T47D (cell line): ENCODE measurements at places on chromosomes 7 and 10.
A peak's percentile ranks its signal among the peaks of the same experiment; 100 is the strongest.

GRCh38 chr7:37336259-37336658 is 112.4 kb downstream of the ELMO1 start:
- DNase-seq: no peak

DNA sequence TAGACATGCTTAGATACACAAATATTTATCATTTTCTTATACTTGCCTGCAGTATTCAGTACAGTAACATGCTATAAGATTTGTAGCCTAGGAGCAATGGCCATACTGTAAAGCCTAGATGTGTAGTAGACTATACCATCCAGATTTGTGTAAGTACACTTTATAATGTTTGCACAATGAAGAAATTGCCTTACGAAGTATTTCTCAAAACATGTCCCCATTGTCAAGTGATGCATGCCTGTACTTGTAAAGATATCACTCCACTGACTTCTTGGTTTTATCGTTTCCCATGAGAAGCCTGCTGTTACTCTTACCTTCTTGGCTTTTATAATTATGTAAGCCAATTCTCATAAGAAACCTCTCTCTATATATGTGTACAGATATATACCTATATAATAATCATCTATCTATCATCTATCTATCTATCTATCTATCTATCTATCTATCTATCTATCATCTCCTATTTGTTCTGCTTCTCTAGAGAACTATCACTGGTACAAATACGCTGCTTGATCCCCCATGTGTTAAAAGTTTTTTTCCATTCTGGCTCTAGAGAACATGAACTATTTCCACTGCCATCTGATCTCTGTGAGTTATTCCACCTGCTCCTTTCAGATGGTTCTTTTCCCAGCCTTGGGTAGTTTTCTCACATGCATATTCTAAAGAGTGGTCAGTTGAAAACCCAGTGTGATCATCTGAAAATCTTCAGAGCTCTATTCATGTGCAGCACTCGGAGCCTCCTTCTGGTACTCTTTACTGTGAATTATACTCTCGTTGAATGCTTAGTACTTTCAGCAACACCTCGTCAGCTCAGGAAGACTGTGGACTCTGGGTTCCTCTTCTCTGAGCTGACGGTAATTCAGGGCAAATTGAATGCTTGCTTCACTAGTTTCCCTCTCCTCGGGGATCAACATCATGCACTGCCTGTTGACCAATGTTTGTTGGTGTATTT is 14.5 kb upstream of the VCL start:
- no peak for DNase-seq

DNA sequence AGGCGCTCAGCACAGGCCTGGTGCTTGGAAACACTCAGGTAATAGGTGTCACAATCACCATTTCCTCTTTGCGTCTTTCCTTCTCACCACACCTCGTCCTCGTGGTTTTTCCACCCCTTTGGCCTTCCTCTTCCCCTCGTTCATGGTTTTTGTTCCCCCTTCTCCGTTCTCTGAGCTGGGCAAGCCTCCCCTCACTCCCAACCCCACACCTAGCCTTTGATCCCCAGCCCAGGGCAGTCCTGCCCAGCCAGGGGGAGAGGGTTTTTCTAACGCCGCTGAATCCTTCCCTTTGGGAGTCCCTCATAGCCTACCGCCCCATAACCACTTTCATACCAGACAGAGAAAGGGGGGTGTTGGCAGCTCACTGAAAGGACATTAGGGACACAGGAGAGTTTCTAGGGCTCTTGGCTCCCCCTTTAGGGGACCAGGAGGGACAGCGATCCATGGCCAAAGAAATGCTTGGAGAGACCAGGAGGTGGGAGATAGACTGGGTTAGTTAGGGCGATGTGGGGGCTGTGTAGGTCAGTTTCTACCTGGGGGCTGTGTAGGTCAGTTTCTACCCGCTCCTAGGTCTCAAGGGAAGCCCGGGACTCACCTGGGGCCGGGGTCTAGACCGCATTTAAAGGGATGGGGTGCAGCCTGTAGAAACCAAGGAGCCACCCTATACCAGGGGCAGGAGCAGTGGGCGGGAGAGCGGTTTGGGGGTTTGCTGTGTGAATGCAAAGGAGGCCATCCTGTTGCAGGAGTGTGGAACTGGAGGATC is 1.4 kb downstream of the EPHB4 start:
- DNase-seq: no peak

GRCh38 chr10:113978802-113979201 is 64.9 kb upstream of the ADRB1 start:
- no peak for DNase-seq

DNA sequence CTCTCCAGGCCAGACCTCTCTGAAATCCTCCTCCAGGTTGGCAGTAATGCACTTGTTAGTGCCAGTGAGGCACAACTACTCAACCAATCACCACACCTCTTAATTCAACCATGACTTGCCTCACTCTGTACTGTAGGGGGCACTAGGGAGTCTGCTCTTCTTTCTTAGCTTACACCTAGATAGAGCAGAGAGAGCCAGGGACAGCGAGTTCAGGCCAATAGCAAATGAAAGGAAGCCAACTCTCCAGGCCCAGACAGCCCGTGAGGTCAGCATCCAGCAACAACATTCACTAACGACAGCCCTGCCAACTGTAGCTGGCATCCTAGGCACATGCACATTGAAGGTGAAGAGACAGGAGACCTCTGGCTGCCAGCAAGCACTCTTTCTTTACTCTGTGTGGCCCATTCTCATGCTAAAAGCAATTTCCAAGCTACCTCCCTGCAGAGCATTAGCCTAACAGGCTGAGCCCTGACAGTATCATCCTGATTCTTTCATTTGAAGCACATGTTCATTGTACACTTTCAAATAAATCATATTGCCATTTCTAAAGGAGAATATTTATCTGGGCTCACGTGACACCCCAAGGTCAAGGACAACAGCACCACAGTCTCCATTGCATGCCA is 136.3 kb downstream of the DPY19L1 start:
- peak; percentile 10 for DNase-seq

- DNase-seq: no peak
Observed at GRCh38 chr10:117221156-117221711, 19.7 kb upstream of the SLC18A2 start.

DNA sequence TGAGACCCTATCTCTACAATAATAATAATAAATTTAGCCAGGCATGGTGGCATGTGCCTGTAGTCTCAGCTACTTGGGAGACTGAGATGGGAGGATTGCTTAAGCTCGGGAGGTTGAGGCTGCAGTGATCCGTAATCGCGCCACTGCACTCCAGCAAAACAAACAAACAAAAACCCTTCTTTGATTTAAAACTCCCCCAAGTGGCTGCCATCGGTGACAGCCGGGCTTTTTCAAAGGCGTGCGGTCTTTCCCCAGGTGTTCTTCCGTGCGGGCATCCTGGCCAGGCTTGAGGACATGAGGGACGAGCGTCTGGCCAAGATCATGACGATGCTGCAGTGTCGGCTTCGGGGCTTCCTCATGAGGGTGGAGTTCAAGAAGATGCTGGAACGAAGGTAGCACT is 1.9 kb upstream of the MYH16 start:
- DNase-seq: peak; percentile 44

GRCh38 chr7:13231216-13231615 is 543.8 kb downstream of the ARL4A start:
- no peak for DNase-seq

DNA sequence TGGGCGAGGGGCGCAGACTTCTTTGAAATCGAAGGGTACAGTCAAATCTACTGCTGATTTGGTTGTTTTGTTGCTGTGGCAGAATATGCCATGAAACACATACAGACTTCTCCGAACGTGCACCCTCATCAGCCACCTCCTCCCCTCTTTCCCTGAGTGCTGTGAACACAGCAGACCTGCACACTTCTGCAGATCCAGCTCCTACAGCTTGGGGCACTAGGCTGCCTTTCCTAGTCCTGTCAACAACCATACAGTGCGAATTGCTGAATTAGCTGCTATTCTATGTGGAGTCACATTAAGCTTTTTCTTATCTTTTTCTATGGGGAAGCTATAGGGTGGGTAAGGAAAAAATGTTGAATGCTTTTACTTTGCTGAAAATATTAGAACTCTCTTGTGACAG is 57.5 kb downstream of the COL17A1 start:
- peak; percentile 13 for DNase-seq

- no peak for DNase-seq
Observed at GRCh38 chr10:132207536-132208461, 21.1 kb downstream of the DPYSL4 start.

DNA sequence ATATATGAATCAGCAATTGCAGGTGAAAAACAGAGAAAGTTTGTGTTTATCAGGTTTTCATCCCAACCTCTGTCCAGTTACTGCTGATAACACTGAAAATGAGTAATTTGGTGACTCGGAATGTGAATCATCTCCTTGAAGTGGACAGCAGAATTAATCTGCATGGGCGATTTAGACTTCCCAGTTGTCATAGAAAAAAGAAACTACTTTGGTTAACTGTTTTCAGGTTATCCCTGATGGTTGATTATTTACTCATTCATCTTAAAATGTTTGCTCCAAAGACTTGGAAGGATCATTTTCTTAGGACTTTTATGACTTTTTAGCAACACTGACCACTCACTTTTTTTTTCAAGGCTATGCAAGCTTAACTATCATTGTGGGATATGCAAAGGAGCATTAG is 504.1 kb upstream of the ANKRD30A start:
- DNase-seq: no peak

DNA sequence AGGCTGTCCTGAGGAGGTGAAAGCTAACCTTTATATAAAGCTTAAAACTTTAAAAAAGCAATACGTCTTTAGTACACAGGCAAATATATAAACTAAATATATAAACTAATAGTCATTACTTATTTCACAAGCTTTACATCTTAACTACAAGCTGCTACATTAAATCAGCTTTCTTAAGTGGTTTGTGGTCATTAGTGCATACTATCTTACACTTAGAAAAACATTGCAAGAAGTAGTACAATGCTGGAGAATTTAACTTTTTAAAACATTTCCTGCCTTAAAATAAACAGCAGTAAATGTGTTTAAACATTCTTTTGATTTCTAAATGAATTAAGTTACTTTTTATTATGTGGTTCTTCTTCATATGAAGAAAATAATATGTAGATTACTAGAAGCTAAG is 36.3 kb downstream of the MET start:
- no peak for DNase-seq

GRCh38 chr7:84497873-84498272 is 303.3 kb upstream of the SEMA3A start:
- no peak for DNase-seq

GRCh38 chr7:53101026-53101425 is 65.6 kb downstream of the POM121L12 start:
- no peak for DNase-seq

DNA sequence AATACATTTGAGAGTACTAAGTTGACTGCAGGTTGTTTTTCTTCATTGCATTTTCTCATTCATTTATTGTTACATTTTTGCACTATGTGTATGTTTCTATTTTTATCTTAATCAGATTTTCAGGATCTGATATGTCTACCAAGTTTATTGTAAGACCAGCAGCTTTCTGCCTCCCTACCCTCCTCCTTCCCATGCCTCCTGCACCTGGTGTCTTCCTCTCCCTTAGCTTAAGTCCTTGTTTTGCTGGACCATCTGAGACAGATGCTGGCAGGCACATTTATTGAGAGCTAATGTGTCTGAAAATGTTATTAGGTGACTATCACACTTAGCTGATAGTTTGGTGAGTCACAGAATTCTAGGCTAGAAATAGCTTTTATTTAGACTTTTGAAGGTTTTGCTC is 79.6 kb downstream of the ANLN start:
- DNase-seq: no peak

DNA sequence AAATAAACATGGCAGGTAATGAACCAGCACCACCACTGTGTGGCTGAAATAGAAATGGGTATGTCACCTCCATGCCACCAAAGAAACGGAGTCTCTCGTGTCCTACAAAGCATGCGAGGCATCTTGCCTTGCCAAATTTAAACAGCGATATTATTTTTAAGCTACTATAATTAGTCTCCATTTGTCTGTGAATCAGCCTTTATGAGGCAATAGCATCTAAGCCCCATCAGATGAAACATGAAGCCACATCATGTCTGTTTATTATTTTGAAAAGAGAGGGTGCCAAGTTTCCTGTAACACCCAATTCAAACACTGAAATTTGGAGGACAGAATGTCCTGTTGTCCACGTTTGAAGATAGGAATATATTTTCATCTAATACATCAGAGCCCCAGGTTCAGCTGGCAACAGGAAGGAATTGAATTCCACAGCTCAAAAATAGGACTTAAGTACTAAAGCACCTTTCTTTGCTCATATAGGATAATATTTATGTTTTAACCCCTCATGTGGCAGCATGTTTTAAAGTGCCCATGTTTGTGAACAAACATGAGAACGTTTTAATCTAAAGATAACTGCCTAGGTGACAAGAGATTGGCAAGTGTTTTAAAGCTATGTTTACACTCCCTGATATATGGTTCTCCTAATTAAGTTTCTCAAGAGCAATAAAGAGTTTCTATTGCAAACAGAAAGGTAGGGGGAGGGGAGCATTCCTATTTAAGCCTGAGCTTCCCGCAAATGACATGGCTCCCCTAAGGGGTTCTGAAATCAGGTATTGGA is 86.8 kb downstream of the SORBS1 start:
- peak; percentile 52 for DNase-seq

DNA sequence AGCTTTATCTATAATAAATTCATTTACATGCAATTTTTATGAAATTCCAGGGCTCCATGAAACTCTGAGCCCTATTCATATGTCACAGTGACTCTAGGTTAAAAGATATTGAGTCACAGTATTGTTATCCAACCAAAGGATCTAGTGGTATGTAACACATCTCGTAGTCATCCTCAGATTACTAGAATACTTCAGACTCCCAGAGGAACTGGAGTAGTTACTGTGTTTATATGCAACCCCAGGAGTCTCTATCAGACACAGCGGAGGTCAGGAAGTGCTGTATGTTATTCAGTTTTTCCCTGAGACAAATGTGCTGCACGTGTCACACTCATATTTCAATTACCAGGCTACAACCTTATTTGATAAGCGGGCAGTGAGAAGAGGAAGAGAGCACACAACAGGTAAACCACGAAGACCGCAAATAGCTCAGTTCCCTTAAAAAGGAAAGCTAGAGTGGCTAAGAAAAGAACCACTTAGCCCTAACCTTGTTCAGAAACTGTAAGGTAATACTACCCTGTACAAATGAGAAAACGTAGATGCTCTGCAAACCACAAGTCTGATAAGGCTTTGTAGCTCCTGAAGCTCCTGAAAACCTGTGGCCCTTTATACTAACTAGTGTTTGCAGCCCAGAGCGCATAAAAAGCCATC is 114.0 kb upstream of the CNTNAP2 start:
- no peak for DNase-seq

GRCh38 chr7:35398518-35398917 is 144.6 kb upstream of the TBX20 start:
- DNase-seq: no peak
